Renal pelvis (tissue), 12 donors: ENCODE measurements at places on chromosomes 7 and 10.

GRCh38 chr7:91942312-91942711 is 1.6 kb downstream of the AKAP9 start:
- DNase-seq, result no peak

DNA sequence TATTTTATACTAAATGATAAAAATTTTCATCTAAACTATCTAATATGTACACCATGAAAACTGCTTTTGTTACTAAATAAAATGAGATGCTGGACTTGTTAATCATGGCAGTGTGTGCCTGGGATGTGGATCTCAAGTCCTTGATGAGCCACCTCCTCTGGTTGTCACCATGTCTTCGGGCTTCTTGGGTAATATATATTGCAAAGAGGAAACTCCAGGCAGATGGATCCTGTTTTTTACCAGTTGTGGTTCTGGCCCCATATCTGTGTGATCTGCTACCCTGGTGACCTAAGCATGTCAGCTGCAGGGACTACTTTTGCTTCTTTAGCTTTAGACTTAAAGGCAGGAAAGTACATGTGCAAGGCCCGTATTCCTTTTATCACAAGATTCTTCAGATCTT is 46.2 kb downstream of the TMEM60 start:
- DNase-seq, result no peak

- no peak for DNase-seq
These were observed 117.7 kb downstream of the PFKFB3 start for GRCh38 chr10:6320320-6321010.

DNA sequence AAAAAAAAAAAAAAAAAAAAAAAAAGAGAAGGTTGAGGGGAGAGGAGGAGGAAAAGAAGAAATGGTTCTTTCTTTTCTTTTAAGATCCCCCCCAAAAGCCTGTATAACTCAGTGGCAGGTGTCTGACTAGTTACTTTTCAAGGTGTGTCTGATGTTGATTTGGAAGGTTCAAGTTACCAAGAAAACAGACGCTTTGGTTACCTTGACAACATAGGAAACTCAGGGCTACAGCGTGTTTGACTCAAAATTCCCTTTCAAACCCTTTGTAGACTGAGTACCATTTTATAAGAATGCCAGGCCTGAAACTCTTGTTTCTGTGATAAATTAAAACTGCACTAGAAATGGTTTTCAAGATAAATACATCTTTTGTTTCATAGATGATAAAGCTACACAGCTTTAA is 286.8 kb downstream of the SKIDA1 start:
- peak; percentile 57 for DNase-seq

GRCh38 chr7:25854608-25855497 is 297.1 kb upstream of the NFE2L3 start:
- peak; percentile 99 for DNase-seq

GRCh38 chr10:43863859-43864591 is 215.3 kb upstream of the ZNF32 start:
- DNase-seq, result no peak

DNA sequence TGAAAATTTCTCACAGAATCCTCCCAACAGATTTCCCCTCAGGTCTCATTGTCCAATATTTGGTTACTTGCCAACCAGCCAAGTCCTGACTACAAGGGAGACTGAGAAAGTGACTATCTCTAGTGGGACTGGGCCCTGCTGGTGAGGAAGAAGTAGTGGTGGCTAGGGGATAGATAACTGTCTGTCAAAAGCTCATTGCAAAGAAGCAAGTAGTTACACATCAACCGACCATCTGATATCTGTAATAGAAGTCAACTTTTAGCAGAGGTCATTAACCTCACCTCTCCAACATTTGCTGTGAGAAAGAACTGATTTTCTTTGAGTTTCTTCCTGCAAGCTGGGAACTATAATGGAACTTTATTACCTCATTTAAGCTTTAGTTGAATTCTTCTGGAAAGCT is 15.2 kb downstream of the STAMBPL1 start:
- DNase-seq, result no peak
